ENCODE measurements at places on chromosomes 16 and 17.
A peak's percentile ranks its signal among the peaks of the same experiment; 100 is the strongest.

GRCh38 chr17:29292992-29293889 is 707 bp downstream of the NUFIP2 start:
- peak; percentile 46 for DNase-seq

DNA sequence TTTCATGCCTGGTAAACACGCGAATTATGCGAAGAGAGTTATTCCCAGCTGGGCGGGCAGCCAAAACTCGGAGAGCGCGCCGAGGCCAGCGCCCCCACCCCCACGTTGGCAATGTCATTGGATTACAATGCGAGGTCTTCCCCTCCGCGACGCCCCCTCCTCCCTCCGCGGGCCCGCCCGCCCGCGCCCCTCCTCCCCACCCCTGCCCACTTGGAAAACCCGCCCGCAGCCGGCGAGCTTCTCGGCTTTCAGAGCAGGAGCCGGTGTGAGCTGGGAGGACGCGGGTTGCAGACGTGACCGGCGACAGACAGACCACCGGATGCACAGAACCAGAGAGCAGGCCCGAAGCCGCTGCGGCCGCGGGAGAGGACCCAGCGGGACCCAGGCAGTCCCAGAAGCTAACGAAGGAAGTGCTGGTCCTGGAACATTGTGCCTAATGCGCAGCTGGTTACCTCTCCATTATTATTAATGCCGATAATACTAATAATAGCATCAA is 4.0 kb downstream of the NOG start:
- DNase-seq = no peak

- DNase-seq = no peak
These were observed 247.9 kb upstream of the AXIN2 start for GRCh38 chr17:65809366-65809765.

- no peak for DNase-seq
These were observed 24.4 kb upstream of the ABCC11 start for GRCh38 chr16:48271728-48272127.

GRCh38 chr17:77924757-77925336 is 33.7 kb upstream of the TNRC6C start:
- DNase-seq = peak; percentile 50

DNA sequence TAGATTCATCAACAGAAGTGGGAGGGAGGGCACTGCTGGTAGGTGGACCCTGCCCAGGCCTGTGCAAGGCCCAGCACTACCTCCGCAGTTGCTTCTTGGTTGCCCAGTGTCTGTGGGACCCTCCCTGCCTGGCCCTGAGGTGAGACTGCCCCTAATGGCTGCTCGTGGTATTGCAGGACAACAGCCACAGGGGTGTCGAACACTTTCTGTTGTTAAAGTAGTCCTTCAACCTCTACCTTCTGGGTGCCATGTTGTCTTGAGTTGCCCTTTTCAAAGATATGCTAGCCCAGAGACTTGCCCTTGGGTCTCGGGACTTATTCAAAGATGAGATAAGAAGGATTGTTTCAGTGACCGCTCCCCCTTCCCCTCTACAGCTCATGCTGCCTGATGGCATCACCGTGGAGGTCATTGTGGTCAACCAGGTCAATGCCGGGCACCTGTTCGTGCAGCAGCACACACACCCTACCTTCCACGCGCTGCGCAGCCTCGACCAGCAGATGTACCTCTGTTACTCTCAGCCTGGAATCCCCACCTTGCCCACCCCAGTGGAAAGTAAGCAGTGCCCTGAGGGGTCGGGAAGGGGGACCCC is 29.1 kb downstream of the AKAP1 start:
- DNase-seq = peak; percentile 40

DNA sequence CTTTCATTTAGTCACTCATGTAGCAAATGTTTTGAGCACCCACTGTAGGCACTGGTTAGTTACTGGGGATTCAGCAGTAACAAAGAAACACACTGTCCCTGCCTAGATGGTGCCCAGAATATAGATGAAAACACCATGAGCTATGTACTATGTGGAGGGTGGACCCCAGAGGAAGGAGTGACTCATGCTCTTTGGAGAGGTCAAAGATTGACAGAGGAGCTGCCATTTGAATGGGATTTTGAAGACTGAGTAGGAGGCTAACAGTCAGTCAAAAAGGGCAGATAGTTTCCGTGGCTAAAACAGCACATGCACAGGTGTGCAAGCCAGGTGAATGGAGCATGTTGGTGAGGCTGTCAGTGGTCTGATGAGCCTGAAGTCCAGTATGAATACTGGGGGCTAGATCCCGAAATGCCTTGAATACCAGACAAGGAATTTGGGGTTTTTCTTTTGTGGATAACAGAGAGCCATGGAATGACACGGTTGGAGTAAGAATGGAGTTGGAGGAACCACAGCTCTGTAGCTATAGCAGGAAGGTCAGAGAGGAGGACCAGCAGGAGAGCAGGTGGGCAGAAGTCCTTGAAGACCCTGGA is 6.1 kb downstream of the IL21R start:
- peak; percentile 97 for DNase-seq

DNA sequence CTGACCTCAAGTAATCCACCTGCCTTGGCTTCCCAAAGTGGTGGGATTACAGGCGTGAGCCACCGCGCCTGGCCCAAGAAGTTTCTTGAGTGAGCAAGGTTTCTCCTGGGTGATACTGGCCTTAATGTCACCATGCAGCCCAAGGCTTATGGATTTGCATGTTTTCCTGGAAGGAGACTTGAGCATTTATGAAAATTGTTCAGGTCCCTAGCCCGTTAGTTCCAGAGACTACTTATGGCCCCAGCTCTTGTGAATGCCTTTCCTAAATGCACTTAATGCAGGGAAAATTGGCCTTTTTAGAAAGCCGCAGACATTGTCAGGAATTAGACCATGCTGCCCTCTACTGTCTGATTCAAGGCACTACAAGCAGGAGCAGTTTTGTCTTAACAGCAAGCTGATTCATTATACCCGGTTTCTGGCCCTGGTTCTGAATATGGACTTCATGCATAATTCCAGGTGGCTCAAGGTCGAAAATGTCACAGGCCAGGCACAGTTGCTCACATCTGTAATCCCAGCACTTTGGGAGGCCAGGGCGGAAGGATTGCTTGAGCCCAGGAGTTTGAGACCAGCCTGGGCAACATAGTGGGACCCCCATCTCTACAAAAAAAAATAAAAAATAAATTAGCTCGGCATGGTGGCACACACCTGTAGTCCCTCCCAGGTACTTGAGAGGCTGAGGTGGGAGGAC is 91.3 kb downstream of the SNX29 start:
- peak; percentile 87 for DNase-seq

DNA sequence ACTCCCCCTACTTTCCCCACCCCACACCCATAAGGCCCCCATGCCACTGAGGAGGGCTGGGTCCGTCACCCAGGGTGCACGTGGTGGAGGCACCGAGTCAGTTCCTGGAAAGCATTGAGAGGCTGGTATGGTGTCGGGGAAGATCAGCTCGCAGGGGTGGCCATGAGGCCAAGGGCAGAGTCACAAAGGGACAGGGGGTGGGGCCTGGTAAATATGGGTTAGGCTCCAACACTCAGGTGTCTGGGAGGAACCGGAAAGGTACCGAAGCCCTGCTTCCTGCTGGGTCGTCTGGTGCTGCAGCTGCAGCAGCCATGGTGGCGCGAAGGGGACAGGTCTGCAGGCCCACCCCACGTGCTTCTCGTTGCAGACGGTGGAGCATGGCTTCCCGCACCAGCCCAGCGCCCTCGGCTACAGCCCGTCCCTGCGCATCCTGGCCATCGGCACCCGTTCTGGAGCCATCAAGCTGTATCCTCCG is 30.2 kb downstream of the LLGL2 start:
- no peak for DNase-seq

DNA sequence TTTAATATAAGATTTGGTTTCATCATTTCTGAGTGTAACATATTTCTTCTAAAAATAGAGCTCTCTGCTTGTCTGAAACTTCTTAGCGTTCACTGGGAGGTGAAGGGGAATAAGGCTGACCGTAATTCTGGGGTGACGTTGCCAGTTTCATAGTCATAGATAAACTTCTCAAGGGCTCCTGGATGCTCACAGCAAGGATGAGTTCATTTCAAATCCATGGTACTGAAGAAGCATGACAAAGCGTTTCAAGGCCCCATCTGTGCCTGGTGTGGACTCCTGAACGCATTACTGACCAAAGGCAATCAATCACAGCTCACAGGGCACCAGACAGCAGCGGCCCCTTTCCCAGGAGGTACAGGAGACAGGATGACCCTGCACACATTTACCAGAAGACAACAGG is 12.0 kb upstream of the EVPL start:
- DNase-seq = no peak

GRCh38 chr16:81006211-81006812 is 373 bp downstream of the CMC2 start:
- DNase-seq = no peak

GRCh38 chr17:3879186-3879585 is 13.7 kb downstream of the CAMKK1 start:
- DNase-seq = no peak

- no peak for DNase-seq
These were observed 15.1 kb upstream of the BBS2 start for GRCh38 chr16:56534847-56535383.

- DNase-seq = no peak
These were observed 18.3 kb downstream of the TEKT3 start for GRCh38 chr17:15323131-15323530.

DNA sequence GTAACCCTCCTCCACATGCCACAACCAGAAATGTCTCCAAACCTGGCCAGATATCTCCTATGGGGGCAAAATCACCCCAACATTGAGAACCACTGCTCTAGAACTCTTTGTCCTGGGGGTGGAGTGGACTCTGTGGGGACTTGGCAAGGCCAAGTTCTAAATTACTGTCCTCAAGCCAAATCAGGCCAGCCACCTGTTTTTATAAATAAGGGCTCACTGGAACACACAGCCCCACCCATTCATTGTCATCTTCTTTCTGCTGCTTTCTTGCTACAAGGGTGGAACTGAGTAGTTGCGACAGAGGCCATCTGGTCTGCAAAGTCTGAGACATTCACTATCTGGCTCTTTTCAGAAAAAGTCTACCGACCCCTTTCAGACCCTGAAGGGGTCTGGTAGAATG is 26.8 kb upstream of the TMEM220 start:
- DNase-seq = no peak

DNA sequence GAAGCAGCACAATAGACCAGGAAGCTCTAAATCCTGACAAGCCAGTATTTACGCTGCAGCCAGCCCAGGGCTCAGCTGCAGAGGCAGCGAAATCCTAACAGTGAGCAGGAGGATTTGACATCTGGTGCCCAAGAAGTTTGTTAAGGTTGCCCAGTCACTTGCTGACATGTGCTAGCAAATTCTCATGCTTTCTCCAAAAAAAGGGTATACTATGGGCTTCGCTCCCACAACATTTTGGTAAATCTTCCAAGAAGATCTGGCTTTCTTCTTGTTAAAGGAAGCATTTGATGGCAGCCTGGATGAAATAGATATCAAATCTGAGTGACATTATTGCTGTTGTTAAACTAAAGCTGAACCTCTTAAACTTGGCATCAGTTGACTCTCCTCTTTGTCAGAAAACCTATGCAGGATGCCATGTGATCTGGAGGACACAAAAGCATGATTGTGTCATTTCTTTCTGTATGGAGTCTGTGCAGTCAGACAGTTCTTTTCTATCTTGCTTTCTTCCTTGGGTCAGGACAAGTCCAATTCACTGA is 949.7 kb upstream of the RBFOX1 start:
- DNase-seq = peak; percentile 79

DNA sequence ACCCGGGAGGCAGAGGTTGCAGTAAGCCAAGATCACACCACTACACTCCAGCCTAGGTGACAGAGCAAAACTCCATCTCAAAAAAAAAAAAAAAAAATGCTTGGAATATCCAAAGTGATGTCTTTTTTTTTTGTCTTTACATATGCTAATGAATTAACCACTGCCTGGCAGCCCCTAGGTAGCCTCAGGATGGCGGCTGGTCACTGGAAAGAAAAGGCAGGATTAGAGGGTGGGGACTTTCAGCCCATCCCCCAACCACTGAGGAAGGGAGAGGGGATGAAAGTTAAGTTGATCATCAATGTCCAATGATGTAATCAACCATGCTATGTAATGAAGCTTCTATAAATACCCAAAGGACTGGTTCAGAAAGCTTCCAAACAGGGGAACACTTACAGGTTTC is 26.8 kb downstream of the RNF157 start:
- DNase-seq = no peak

GRCh38 chr16:72921620-72922019 is 126.3 kb downstream of the ZFHX3 start:
- DNase-seq = no peak

DNA sequence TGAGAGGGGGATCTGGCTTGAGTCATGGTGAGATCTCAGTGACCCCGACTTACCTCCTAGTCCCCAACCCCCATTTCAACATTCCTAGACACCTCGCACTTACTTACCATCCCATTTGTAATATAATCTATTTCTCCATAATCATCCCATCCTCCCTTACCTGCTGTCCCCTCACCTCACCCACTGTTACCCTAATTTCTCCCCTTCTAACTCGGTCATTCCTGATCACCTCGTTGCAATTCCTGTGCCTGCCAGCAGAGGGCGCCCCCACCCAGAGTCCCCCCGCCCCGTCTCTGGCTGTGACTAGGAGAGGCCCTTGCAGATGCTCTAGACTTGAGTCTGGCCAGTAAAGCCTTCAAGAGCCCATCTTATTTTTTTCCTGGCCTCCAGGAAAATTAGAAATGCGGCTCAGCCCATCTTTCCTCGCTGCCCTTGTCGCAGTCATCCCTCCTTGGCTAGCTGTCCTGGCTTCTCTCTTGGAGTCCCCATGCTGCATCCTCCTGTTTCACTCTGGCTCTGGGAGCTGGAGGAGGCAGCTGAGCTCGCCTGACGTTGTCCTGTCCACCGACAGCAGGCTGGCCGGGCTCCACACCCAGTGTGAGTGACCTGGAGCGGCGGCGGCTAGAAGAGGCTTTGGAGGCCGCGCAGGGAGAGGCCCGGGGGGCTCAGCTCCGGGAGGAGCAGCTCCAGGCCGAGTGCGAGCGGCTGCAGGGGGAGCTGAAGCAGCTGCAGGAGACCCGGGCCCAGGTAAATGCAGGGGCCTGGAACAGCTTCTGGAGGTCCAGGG is 5.0 kb downstream of the TBKBP1 start:
- peak; percentile 85 for DNase-seq

GRCh38 chr16:68200088-68200783 is 35.7 kb downstream of the ESRP2 start:
- peak; percentile 7 for DNase-seq

DNA sequence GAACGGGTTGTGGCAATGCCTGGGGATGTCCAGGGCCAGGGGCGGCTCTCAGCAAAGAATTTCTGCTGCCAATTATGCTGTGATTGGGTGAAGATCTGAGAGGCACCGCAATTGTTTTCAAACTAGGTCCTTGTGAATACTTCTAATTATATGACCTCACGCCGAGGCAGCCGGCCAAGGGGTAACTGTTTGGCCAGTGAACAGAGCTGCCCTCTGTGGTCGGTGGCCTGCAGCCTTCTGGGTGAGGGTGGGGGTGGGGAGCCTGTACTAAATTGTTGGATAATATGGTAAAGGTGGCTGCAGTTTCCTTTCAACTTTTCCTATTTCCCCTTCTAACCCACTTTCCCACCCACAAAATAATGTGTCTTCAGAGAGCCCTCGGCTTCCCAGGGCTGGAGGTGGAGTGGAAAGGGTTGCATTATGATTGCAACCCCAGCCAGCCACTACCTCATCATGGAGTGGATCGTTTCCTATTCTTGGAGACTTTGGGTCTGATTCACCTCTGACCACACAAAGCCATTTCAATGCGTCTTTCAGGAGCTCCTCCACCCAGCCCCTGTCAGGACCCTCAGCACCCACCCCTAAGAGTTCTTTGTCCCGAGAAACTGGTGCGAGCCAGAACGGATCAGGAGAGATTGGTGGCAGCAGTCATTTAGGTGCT is 2.0 kb upstream of the DNAI2 start:
- peak; percentile 74 for DNase-seq

Data from COLO829 (cell line).